DMS153 (cell line): ENCODE measurements at places on chromosomes 6 and 20.

DNA sequence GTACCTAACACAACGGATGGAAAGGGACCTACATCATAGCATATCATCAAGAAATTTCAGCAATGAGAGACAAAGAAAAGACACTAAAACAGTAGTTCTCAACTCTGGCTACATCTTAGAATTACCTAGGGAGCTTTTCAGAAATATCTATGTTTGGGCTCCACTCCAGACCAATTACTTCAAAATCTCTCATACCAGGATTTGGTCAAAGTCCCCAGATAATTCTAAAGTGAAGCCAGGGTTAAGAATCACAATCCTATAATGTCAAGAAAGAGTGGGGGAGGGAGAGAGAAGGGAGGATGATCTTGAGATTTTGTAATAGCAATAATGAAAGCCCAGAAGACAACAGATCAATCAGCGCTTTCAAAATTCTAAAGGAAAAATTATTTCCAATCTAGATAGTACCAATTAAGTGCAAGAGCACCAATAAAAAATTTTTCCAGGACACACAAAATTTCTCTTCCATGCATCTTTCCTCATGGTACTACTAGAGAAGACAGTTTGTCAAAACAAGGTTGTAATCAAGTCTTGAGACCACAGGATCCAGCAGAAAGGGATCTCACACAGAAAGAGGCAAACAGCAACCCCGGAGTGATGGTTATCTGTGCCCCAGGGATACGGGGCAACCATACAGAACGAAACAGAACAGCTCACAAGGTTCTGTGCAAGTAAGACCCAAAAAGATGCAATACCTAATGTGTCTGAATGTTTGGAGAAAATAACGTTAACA is 152.9 kb upstream of the DST start:
- no peak for DNase-seq

GRCh38 chr6:74765486-74765885 is 440.4 kb downstream of the COL12A1 start:
- DNase-seq = no peak

- DNase-seq = peak; percentile 20
Measured at GRCh38 chr6:96899019-96899418, 1.3 kb upstream of the NDUFAF4 start.

DNA sequence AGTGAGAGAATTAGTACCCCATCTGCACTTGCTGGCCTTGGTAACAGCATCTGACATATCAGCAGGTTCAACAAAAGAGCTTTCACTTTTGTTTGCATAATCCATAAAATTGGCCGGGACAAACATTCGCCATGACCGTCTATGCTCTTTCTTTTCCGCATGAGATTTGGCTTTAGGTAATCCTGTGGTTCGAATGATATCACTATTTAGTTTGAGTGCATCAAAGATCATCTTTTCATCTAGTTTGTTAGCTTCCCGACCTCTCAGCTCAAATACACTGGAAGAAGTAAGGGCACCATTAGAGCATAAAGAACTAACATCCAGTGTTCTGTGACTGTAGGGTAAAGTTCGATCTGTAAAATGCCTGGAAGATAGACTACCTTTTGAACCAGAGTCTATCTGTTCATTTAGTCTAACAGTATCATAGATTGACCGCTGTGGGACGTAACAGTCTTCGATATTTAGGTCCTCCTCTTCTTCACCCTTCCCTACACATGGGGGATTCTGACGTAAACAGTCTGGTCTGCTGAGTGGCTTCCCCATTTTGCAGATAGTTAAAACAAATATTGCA is 101.6 kb downstream of the DST start:
- DNase-seq = peak; percentile 21

GRCh38 chr6:125001684-125002405 is 39.6 kb downstream of the RNF217 start:
- no peak for DNase-seq

GRCh38 chr6:40352527-40353170 is 234.5 kb downstream of the LRFN2 start:
- no peak for DNase-seq

GRCh38 chr6:10409233-10409721 is 5.6 kb downstream of the TFAP2A start:
- no peak for DNase-seq

GRCh38 chr6:36852481-36853147 is 13.4 kb upstream of the CPNE5 start:
- DNase-seq = no peak

DNA sequence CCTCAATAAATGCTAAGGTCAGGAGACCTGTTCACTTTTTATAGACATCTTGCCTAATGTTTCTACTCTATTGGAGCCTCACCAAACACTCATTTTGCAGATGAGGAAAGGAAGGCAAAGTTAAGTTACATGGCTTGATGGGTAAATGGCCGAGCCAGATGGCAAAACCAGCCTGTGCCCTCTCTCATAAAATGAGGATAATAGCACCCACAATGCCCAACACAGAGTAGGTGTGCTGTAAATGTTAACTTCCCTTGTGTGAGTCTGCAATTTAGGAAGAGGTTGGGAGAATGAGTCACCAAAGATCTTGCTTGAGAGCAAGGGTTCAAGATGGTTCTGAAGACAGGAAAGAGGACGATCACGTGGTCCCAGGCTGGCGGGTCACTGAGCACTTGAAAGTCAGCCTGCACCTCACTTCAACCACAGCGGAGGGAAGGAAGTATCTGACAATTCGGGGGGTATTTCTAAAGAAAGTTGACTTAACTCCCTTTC is 3.3 kb downstream of the KCNK5 start:
- no peak for DNase-seq

GRCh38 chr20:36506253-36506652 is 35.1 kb upstream of the MYL9 start:
- no peak for DNase-seq

DNA sequence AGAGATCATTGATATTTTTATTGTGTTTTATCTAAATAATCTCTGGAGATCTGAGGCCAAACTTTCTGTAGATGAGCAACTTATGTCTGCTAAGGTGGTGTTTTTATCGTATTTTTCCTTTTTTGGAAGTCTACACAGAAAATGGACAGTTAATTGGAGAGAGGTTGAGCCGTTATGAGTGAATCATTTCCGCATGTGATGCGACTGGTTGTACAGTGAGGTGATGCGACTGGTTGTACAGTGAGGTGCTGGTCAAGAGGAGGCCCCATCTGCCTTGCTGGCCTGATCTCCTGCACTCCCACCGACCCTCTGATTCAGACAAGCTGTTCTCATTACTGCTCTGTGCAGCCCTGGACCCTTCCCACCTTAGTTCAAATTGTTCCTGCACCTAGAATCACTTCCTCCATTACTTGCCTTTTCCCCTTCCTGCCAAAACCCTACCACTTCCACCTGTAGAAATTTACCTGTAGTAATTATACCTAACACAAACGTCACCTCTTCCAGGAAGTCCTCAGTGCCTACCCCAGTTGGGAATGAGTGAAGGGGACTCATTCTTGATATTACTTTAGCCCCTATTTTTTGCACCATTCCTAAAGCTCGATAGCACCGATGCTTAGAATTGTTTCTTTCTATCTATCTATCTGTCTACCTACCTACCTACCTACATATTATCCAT is 100.3 kb downstream of the ZDHHC14 start:
- DNase-seq = no peak

- no peak for DNase-seq
Measured at GRCh38 chr20:44111712-44112335, 75.2 kb downstream of the JPH2 start.

- no peak for DNase-seq
Measured at GRCh38 chr6:25953733-25954132, 8.9 kb upstream of the TRIM38 start.

DNA sequence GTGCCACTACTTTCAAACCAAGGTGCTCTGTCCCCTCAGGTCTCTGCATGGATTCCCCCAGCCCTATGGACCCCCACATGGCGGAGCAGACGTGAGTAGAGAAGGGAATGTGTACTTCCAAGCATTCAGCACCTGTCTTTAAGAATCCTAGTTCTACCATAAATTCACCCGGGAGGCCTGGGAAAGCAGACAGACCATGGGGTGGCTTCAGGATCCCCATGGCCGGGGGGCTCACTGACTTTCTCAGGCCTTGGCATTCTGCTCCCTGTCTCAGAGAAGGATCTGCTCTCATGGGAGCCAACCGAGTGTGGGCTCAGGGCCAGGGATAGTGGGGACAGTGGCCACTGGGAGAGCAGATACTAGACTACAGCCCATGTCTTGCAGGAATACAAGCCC is 2.3 kb downstream of the CDC25B start:
- DNase-seq = no peak

DNA sequence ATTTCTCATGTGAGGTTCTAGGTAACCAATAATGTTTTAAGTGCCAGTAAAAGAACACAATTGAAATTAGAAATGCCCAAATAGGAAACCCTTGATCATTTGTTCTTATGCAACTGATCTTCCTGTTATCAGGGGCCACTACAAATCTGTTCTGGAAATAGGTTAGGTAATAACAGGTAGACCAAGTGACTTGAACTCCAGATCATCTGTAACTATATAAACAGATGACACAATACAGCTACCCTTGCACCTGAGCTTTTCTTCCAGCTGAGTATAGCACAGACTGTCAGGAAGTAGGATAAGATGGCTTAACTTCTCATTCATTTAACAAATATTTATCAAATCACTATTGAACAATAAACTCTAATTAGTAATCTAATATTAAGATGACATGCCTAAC is 52.5 kb downstream of the MAN1A1 start:
- no peak for DNase-seq
